ENCODE measurements at places on chromosomes 12 and 14. TPM values are rescaled to one million over a fixed set of nuclear protein-coding genes. Genes with fewer than 3 reads are reported as not detected.

GRCh38 chr12:94309373-94309772 lies 150.3 kb downstream of the CEP83 start:
- no peak for DNase-seq

- DNase-seq, result no peak
Measured at GRCh38 chr14:47392326-47392725, 283.1 kb downstream of the MDGA2 start.

DNA sequence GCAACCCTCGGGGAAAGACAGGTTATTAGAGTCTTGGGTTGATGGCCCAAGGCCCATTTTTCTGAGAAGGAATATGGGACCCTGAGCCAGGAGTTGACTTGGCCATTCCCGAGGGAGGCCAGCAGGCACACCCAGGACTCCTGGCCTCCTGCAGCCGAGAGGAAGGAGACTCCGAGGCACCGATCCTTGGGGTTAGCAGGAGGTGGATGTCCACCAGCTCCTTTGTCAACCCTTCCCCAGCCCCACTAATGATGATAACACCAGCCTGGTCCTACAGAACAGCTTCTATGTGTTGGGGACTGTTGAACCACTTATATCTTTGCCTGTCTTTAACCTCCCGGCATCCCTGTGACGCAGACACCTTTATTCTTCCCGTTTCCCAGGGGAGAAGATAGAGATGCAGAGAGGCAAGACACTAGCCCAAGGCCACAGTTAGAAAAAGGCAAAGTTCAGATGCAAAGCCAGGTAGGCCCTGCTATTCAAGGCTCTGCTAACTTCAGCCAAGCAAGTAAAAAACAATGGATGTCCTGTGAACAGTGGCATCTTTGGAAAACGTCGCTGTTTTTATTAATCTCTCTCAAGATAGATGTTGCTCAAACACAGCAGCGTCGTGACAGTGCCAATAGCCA lies 767.3 kb upstream of the TBX3 start:
- no peak for DNase-seq

DNA sequence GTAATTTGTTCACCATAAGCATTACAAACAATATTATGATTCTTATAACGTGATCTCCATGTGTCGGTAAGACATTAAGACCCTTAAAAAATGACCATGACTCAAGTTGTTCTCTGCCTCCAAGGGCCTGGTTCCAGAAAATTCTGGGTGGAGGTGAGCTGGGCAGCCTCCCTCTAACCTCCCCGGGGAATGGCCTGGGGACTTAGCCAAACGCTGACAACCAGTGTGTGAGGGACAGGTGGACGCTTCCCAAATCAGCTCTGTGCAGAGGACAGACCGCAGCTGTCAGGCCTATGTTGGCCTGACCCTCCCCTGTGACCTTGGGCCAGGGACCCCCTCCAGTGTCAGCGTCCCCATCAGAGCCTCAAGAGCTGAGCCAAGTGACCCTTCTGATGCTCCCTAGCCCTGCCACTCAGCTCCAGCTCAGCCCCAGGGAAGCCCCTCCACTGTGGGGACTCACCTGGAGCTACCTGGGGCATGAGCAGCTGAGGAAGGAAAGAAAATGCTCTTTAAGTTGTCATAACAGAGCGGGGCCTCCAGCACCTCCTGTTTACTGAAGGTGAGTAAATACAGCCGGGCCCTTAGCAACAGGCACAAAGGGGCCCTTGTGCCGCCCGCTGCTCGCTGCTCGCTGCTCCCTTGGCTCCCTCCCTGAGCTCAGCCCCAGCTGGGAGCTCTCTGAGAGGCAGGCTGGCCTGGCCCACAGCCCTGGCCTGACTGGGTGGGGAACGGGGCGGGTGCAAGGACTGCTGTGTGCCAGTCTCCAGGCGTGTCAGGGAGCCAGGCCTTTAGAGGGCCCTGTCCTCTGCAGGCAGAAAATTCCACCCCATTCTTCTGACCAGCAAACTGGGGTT lies 116.6 kb downstream of the CALM1 start:
- peak; percentile 59 for DNase-seq

GRCh38 chr12:127450826-127451225 lies 816.1 kb upstream of the TMEM132C start:
- no peak for DNase-seq

Gene HEBP1
- 5.9 TPM for total RNA-seq

Gene KCNK13
- total RNA-seq, result not detected

Measured in myocyte (in vitro differentiated cells).